Mesothelial cell of epicardium (in vitro differentiated cells): ENCODE measurements at places on chromosomes 4 and X. TPM values are rescaled to one million over a fixed set of nuclear protein-coding genes. Genes with fewer than 3 reads are reported as not detected.

GRCh38 chr4:173371292-173372192 is 788 bp downstream of the SAP30 start:
- H3K36me3 ChIP-seq: peaks cover 5% of the 10 kb centered on the region
- no peaks in the 10 kb centered on the region for H3K27me3 ChIP-seq
- H3K27ac ChIP-seq: peak overlapping the region; percentile 99

GRCh38 chr4:3010577-3010976 is 47.2 kb downstream of the GRK4 start:
- H3K4me3 ChIP-seq: no peak overlapping the region
- H3K4me1 ChIP-seq: no peaks in the 10 kb centered on the region
- H3K27me3 ChIP-seq: no peaks in the 10 kb centered on the region
- DNase-seq: no peak

DNA sequence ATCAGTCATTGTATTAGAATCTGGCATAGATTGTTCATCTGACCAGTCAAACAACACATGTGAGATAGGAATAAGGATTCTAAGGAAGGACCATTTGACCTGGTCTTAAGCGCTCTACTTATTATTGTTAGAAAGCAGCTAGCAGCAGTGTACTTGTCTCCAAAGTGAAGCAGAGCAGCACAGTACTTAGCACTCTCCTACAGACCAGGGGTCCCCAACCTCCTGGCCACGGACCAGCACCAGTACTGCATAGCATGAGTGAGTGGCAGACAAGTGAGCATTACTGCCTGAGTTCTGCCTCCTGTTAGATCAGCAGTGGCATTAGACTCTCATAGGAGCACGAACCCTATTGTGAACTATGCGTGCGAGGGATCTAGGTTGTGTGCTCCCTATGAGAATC is 135.9 kb upstream of the SPRY1 start:
- no peaks in the 10 kb centered on the region for H3K27me3 ChIP-seq
- peak overlapping the region; percentile 15 for H3K27ac ChIP-seq
- peaks cover 5% of the 10 kb centered on the region for H3K36me3 ChIP-seq
- peaks cover 34% of the 10 kb centered on the region for H3K4me1 ChIP-seq
- no peak for DNase-seq

GRCh38 chrX:17470136-17470535 is 95.1 kb downstream of the NHS start:
- H3K27ac ChIP-seq: no peak overlapping the region
- no peaks in the 10 kb centered on the region for H3K36me3 ChIP-seq
- no peak for DNase-seq
- H3K4me1 ChIP-seq: peaks cover 2% of the 10 kb centered on the region
- no peaks in the 10 kb centered on the region for H3K27me3 ChIP-seq

GRCh38 chr4:151409470-151410313 is 716 bp downstream of the FHIP1A start:
- peaks cover 31% of the 10 kb centered on the region for H3K27me3 ChIP-seq
- peak overlapping the region; percentile 97 for H3K27ac ChIP-seq
- peaks cover 34% of the 10 kb centered on the region for H3K4me1 ChIP-seq

DNA sequence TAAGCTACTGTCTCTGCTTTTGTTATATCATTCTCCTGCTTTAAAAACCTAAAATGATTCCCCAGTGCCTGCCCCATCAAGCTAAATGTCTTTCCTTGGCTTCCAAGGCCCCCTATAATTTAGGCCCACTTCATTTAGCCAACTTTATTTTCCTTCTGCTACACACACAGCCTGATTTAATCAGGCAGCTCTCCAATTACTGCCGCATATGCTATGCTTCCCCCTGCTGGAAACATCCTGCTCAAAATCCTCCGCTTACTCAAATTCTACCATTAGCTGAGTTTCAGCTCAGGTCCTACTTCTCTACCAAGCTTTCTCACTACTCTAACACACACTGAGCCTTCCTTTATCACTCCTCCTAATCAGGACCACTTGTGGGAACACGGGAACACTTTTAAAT is 17.0 kb downstream of the LAMP2 start:
- no peak for DNase-seq
- H3K36me3 ChIP-seq: peaks cover 4% of the 10 kb centered on the region
- no peak overlapping the region for H3K4me3 ChIP-seq

Gene NDNF
- 8.6 to 10.1 TPM (median 9.9 TPM) in 3 replicates for total RNA-seq

Gene GC
- total RNA-seq: not detected in 3 replicates

Gene GSX2
- not detected in 3 replicates for total RNA-seq

Gene SYTL4
- 1.2 TPM in 3 replicates for total RNA-seq
